Lower leg skin (tissue), 4 donors: ENCODE measurements at places on chromosomes 12 and 14. TPM values are rescaled to one million over a fixed set of nuclear protein-coding genes. Genes with fewer than 3 reads are reported as not detected.

The GUCY2C gene
- total RNA-seq = not detected

The ASCL1 gene
- not detected for total RNA-seq

The CRIP1 gene
- 13.1 TPM for total RNA-seq

The SMAGP gene
- total RNA-seq = 53.1 TPM

The CIDEB gene
- total RNA-seq = 23.0 TPM

The TAC3 gene
- total RNA-seq = not detected

The DUSP16 gene
- 26.4 TPM for total RNA-seq

The CNTN1 gene
- 27.1 TPM for total RNA-seq

The GARIN6 gene
- total RNA-seq = not detected

The KCNA5 gene
- total RNA-seq = 0.32 TPM

The KRT73 gene
- total RNA-seq = 5.2 TPM

The TAS2R13 gene
- total RNA-seq = 0.26 TPM

The L2HGDH gene
- 11.6 TPM for total RNA-seq

The ASIC1 gene
- 0.30 TPM for total RNA-seq

The INSM2 gene
- not detected for total RNA-seq

The TMEM132C gene
- 3.7 TPM for total RNA-seq

The MYO1H gene
- not detected for total RNA-seq

The CPNE6 gene
- total RNA-seq = 0.39 TPM

The EGLN3 gene
- total RNA-seq = 299 TPM

The IL26 gene
- not detected for total RNA-seq

The PABPN1 gene
- total RNA-seq = 65.8 TPM

The MTHFD1 gene
- total RNA-seq = 28.6 TPM
